ENCODE measurements at places on chromosomes 2 and 18.
A peak's percentile ranks its signal among the peaks of the same experiment; 100 is the strongest.

GRCh38 chr18:59382383-59382782 is 23.3 kb upstream of the LMAN1 start:
- no peak for DNase-seq

- DNase-seq: no peak
These were observed 15.8 kb downstream of the RIOK3 start for GRCh38 chr18:23468753-23469459.

DNA sequence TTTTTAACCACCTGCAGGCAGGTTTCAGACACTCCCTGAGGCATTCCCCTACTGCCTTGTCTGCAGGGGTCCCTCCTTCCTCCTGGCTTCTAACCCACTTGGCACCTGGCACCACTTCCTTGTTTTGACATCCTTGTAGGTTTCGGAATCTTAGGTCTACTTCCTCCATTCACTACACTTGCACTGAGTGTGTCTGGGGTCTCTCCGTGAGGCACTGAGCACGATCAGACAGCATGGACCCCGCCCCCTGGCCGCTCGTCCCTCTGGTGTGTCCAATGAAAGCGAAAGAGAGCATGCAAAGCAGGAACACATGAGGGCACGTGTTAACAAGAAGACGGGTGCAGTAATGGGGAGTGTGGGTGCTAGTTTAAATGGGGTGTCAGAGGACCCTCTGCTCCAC is 63.8 kb downstream of the HAUS1 start:
- DNase-seq: peak; percentile 68

DNA sequence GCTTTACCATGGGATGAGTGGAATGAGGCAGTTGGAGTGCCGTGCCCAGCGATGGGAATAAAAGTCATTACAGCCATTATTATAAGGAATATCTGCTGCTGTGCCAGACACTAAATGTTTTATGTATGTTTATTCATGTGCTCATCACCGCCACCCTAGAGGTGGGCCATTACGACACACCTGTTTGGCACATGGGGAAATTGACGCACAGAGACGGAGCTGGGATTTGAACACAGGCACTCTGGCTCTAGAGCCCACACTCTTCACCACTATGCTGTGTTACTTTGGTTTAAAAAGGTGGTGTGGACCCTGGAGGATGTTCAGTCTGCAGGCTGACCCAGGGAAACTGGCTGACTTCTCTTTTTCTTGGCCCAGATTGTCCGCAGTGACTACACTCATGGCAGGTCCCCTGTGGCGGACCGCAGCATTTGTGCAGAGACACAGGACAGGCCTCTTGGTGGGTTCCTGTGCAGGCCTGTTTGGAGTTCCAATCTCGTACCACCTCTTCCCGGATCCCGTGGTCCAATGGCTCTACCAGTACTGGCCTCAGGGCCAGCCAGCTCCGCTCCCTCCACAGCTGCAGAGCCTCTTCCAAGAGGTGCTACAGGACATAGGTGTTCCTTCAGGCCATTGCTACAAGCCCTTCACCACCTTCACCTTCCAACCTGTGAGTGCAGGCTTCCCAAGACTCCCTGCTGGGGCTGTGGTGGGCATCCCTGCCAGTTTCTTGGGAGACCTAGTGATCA is 1.6 kb downstream of the TMEM177 start:
- DNase-seq: no peak

DNA sequence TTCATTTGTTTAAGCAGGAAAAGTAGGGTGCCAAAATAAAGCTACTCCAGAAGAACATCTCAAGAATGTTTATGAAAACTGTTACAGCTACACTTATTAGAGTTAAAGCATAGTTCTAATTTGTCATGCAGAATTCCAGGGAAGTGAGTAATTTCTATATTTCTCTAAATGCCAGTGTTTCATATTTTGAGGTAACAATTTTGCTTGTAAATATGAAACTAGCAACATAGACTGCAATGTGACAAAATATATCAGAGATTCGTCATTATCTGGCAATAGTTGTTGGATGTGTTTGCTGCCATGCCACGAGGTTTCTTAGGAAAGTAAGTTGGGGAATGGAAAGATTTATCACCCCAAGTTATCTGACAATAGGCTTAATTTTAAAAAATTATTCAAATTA is 424.1 kb upstream of the ZEB2 start:
- no peak for DNase-seq

DNA sequence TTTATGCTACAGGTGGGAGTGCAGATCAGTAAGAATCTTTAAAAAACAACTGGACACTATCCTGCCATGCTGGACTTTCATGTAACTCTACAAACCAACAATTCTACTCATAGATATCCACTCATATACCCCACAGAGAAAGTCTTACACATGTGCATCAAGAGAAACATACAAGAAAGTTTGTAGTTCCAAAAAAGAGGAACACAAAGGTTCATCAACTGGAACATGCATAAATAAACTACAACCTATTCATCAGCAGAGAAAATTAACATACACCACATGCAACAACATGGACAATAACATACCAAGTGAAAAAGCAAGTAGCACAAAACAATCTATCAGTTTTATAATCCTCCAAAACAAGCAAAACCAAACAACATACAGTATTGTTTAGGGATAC is 17.0 kb downstream of the TCF4 start:
- DNase-seq: no peak

GRCh38 chr2:226674123-226674522 is 125.5 kb downstream of the IRS1 start:
- DNase-seq: no peak

GRCh38 chr2:102057502-102058292 is 65.9 kb downstream of the IL1R2 start:
- DNase-seq: no peak

DNA sequence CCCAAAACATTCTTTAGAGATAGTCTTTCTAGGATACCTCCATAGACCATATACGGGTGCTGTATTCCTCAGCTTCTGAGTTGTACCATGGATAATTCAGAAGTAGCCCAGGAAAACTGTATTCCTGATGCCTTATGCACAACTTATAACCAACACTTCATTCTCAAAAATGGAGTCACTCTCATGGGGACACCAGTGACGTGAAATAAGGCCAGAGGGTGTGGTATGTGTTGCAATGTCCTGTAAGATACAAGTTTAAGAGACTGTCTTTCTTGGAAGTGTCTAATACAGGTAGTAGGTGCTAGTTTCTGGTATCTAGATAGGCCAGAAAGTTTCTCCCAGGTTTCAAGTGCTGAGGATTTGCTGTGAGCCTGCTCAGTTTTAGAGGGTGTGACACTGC is 36.1 kb downstream of the COX7A2L start:
- no peak for DNase-seq

DNA sequence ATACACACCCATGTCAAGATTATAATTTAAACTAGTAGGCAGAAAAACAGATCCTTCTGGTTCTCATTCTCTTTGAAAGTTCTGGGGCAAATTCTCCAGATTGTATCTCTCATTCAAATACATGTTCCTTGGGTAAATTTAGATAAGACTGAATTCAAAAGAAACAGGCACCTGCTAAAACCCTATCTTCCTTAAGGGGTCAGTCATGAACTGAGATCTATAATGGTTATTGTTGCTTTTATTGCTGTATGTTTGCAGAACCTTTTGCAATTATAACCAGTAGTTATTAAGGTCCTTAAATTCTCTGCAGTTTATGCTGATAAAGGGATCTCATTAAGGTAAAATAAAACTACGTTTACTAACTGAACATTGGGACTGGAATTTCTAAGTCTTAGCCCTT is 83.5 kb downstream of the MYO5B start:
- DNase-seq: no peak

- no peak for DNase-seq
These were observed 33.8 kb downstream of the SDC1 start for GRCh38 chr2:20190876-20191713.

- DNase-seq: no peak
These were observed 57.5 kb downstream of the OSR1 start for GRCh38 chr2:19300961-19301360.

DNA sequence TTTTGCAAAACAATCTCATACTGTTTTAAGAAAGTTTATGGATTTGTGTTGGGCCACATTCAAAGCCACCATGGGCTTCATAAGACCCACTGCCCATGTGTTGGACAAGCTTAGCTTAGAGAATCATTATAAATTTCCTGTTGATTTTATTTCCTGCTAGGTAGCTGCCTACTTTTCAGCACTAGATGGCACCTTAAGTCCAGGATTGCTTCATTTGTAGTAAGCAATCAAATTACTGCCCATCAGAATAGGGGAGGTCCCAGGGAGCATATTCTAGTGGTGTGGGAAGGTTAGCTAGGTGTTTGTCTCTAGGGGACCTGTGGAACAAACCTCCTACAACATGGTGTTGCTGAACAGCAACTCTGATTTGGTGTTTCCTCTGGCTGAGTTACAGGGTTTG is 11.0 kb upstream of the DCDC2C start:
- DNase-seq: no peak

DNA sequence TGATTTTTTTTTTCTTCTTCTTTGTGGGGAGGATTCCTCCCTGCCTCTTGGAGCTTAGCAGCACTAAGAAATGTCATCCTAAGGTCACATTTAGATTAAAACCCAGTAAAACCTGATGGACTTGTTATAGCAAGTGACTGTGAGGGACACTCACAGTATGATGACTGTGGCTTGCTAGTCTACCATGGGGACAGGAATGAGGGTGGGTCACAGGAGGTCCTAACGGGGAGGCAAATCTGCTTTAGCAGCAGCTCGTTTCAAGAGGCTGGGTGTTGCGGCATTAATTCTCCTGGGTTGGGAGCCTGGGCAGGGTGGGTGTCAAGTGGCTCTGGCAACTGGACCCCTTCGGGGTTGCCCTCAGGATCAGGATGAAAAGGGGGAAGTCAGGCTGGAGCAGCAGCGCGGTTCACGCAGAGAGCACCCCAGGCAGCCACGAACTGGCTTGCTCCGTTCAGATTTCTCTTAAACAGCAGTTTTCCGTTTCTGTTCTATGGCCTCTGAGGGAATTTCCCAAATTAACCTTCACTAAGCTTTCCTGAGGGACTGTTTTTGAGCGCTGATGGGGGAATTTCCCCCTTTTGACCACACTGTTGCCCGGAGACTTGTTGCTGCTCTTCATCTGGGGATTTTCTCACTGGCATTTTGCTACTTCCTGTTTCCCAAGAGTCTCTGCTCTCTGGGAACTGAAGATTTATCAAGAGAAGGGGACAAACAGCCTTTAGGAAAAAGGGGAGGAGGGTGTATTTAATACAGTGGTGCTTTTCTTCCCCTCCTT is 59.8 kb upstream of the PELI1 start:
- DNase-seq: no peak

DNA sequence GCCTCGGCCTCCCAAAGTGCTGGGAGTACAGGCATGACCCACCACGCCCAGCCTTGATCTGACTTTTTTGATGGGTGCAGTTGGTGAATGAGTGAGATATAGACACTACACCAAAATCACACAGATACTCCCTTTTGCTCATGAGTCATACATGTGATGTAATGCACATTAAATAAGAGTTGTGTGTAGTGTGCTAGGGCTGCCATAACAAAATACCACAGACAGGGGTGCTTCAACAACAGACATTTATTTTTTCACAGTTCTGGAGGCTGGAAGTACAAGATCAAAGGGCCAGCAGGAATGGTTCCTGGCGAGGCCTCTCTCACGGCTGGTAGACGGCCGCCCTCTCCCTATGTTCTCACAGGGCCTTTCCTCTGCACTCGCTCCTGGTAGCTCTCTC is 46.6 kb downstream of the GBX2 start:
- DNase-seq: no peak

- no peak for DNase-seq
These were observed 93.2 kb upstream of the XPO1 start for GRCh38 chr2:61631321-61631720.

GRCh38 chr2:241430178-241430577 is 74.1 kb downstream of the FARP2 start:
- no peak for DNase-seq

DNA sequence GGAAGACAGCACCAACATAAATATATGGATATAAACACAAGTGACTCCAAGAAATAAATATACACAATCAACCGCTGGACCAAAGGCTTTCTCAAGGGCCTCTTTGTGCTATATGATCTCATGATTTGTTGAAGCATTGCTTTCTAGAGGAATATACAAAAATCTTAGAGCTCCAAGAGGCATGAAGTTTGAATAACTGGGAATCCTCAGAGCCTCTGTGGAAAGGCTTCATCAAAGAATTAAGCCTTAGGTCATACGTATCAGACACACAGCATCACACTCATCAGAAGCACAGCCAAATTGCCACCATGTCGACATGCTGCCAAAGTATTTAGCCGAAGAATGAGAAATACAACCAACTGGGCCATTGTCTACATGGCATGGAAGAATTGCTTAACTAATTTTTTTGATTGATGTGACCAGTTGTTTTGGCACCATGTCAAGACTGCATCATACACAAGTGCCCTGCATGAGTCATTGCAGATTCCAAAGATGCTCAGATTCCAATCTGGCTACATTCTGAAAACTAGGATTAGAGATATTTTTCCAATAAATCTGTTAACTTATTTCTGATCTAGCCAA is 860.6 kb upstream of the ZEB2 start:
- DNase-seq: no peak

GRCh38 chr18:64678048-64678447 is 529.2 kb upstream of the LINC00305 start:
- no peak for DNase-seq

DNA sequence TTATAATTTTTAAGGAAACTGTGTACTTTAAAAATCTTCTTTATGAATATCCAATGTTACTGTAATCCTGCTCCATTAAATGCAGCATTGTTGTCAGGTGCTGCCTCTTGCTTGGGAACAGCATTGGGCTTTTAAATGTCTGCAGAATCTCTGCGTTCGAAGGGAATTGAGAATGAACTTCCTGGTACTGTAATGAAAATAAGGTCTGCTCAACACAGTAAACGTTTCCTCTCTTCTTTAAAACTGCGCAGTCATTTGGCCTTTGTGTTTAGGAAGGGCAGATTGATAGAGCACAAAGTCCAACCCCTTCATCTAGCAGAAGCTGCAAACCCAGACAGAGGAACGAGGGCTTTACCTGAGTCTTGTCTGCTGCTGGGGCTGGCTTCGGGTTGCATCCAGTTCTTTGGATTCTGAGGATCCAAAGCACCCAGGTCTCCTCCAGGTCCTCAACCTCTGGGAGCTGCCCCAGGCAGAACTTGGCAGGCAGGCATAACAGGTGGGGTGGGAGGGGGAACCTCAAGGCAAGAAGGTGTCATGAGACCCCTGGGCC is 104.5 kb downstream of the UGGT1 start:
- DNase-seq: no peak

DNA sequence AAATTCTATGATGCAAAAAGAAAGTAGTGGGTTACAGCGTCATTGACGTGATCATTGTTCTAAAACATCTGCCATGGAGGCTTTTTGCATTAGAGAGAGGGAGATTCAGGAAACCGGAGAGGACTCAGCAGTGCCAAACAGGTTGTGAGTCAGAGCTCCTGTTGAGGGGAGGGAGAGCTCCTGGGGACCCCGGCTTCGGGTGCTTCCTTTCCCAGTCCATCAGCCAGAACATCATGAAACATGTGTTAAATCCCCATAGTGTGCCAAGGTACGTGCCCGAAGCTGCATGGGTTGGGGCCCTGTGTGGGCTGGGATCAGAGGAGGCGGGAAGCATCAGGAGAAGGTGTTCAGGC is 791 bp upstream of the CYRIA start:
- no peak for DNase-seq

- no peak for DNase-seq
These were observed 13.4 kb upstream of the DLGAP1 start for GRCh38 chr18:4468511-4468910.

GRCh38 chr2:184517402-184517801 is 80.9 kb upstream of the ZNF804A start:
- no peak for DNase-seq
